ENCODE measurements at places on chromosomes 3 and 15.

- no peak for DNase-seq
These were observed 47.2 kb upstream of the SLC41A3 start for GRCh38 chr3:126130981-126131745.

- DNase-seq: peak; percentile 34
These were observed 63.5 kb downstream of the OTOL1 start for GRCh38 chr3:161560008-161560637.

- no peak for DNase-seq
These were observed 53.7 kb upstream of the CSTA start for GRCh38 chr3:122271246-122271898.

GRCh38 chr15:71115567-71116351 lies 488 bp downstream of the THSD4 start:
- DNase-seq: no peak

All from HS-27A (cell line).